ENCODE measurements at places on chromosomes 1 and 21. TPM values are rescaled to one million over a fixed set of nuclear protein-coding genes. Genes with fewer than 3 reads are reported as not detected.
A peak's percentile ranks its signal among the peaks of the same experiment; 100 is the strongest.

Gene DNALI1
- 1.6 TPM for total RNA-seq

Gene FCER1G
- total RNA-seq, result 4.4 TPM

Gene TIMM17A
- 33.1 TPM for total RNA-seq

Gene PAQR6
- total RNA-seq, result 1.0 TPM

Gene CRYAA
- not detected for total RNA-seq

Gene MCOLN2
- total RNA-seq, result not detected

Gene CYP4A11
- not detected for total RNA-seq

Gene GFI1
- total RNA-seq, result 2.6 TPM

Gene BCAN
- 1.5 TPM for total RNA-seq

DNA sequence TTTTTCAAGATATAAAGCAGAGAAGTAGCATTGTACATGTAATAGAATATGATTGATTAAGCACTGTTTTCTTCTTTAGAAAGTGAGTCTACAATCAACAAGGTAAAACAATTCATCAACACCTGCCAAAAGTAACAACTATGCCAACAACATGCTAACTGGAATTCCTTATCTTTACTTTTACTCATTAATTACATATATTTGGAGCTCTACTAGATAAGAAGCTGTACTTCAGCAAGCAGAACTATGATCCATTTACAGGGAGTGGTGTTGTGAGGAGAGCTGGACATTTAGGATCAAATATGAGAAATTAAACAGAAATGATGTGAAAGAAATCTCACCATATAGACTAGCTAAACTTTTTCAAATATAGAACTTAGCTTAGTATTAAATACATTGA is 51.0 kb downstream of the RGS2 start:
- no peak for DNase-seq

GRCh38 chr1:231194476-231194842 is 32.6 kb downstream of the TRIM67 start:
- DNase-seq, result no peak

- DNase-seq, result peak; percentile 90
Measured at GRCh38 chr1:200075938-200076546, 48.5 kb downstream of the NR5A2 start.

GRCh38 chr21:36542312-36543101 is 62.6 kb upstream of the CLDN14 start:
- DNase-seq, result peak; percentile 51

GRCh38 chr21:28132713-28133112 is 860.0 kb downstream of the LTN1 start:
- no peak for DNase-seq

- DNase-seq, result peak; percentile 65
Measured at GRCh38 chr1:110390096-110390495, 730 bp downstream of the SLC16A4 start.

- DNase-seq, result peak; percentile 59
Measured at GRCh38 chr1:209652121-209652735, at the start of gene LAMB3. LAMB3 (minus strand) TSS chr1:209652425; CDS start chr1:209650944, 1,481 bp downstream.

DNA sequence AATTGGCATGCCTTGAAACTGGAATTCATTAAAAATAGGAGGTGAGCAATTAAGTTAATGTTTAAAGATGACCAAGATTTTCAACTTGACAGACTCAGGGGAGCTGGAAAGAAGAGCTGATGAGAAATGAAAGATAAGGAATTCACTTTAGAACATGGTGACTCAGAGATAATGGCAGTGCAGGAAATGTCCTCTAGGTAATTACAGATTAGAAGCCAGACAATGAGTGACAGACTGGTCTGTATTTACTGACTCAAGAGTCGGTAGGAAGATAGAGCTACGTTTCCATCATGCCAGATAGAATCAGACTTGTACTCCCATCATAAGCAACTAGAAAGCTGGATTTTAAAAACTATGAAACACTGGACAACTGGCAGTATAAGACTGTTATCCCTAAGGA is 151.6 kb downstream of the AJAP1 start:
- DNase-seq, result no peak

DNA sequence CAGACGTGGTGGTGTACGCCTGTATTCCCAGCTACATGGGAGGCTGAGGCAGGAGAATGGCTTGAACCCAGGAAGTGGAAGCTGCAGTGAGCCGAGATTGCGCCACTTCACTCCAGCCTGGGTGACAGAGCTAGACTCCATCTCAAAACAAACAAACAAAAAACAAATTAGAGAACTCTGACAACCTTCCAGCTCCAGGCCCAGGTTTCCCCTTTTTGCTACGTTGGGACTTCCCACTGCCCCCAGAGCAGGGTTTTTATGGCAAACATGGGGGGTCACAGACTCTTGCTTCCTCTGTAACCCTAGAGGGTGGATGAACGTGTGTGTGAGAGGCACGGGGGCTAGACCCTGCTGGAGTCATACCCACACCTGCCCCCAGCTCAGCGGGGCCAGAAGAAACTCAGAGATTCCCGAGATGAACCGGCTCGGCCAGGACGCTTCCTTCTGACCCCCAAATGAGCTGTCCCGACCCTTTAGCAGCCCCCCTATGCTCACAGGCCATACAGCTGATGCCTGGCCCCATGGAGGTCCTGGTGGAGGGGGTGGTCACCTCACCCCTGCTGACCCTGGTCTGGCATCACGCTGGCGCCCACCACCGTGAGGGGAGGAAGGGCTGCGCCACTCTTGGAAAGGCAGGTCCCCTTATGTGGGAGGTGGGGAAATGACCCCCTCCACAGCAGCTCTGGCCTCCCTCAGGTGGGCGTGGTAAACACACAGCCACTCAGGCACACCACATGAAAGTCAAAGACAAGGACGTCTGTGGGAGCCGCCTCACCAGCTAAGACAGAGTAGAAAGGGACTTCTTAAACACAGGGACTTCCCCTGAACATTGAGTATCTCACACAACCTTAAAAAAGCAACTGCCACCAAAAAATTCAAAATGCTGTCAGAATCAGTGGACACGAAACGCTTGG is 7.1 kb downstream of the GPR157 start:
- no peak for DNase-seq

- no peak for DNase-seq
Measured at GRCh38 chr1:34213956-34214355, 37.2 kb downstream of the C1orf94 start.

DNA sequence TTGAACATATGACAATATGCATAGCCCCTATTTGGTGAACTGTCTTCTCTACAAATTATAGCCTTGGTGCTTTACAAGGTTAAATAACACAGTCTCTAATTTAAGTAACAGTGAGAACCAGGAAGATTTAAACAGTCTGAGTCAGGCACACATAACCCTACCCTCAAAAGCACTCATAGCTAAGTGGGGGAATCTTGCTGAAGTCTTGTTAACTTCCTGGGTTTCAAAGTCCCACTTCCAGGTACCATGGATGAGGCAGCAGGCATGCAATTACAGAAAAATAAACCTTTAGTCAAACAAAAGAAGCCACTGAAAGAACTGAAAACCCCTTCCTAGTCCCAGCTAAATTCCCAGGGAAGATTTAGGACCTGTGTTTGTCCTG is 147.6 kb downstream of the PBX1 start:
- no peak for DNase-seq

DNA sequence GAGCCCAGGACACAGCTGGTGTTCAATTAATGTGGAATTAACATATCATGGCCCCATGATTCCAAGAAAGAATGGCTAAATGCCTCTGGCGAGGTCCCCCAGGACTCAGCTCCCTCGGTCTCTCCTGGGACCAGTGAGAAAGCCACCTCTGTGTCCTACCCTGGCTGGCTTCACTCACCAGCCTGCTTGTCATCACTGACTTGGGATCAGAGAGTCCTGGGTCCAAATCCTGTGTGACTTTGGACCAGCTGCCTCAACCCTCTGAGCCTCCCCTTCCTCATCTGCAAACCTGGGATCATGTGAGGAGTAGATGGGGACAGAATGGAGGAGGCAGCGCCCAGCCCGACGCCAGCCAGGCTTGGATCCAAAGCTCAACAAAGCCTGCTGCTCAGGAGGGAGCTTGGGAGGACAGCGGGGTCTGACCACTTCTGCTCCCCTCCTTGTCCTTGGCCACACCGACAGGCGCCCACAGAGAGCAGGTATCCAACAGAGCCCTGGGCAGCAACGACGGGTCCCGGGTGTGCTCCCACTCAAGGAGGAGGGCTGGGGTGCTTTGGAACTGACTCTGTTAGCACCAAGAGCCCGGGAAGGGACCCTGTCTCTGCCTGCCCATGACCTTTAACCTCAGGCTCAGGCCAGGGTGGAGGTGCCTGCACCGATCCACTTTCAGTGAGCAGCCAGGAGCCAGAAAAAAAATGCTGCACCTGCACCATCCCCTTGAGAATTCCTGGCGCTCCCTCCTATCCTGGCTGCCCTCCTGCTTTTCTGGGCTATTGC is 3.2 kb downstream of the SH2D5 start:
- DNase-seq, result no peak

DNA sequence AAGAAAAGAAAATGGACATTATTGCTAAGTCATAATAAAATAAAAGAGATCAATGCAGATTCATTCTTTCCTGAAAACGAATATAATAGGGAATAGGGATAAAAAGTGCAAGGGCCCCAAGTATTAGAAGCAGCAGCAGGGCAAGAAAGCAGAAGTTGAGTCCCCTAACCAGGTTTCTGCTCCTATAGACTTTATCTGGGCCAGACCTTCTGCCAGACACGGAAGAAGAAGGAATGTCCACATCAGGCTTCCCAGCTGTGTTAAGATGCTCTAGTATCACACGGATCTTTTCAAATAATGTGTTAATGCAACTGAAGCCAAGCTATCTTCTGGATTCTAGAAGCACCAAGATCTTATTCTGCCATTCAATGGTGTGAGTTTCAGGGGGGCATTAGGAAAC is 26.9 kb downstream of the CD244 start:
- no peak for DNase-seq

GRCh38 chr1:173733912-173734311 is 19.1 kb downstream of the KLHL20 start:
- no peak for DNase-seq

DNA sequence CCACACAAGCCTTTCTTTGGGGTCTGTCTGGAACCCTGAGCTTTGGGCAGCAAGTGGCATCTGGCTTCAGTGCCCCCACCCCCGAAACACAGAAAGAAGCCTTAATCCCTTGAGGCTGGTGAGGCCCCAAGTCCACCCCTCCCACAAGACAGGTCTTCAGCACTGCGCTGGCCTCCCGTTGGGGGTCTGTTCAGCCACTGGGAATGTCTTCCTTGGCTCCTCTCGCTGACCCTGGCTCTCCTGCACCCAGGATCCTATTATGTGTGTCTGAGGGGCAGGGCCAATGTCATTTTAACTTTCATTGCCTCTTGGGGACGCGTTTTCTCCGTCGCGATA is 26.9 kb downstream of the ATP8B2 start:
- no peak for DNase-seq

DNA sequence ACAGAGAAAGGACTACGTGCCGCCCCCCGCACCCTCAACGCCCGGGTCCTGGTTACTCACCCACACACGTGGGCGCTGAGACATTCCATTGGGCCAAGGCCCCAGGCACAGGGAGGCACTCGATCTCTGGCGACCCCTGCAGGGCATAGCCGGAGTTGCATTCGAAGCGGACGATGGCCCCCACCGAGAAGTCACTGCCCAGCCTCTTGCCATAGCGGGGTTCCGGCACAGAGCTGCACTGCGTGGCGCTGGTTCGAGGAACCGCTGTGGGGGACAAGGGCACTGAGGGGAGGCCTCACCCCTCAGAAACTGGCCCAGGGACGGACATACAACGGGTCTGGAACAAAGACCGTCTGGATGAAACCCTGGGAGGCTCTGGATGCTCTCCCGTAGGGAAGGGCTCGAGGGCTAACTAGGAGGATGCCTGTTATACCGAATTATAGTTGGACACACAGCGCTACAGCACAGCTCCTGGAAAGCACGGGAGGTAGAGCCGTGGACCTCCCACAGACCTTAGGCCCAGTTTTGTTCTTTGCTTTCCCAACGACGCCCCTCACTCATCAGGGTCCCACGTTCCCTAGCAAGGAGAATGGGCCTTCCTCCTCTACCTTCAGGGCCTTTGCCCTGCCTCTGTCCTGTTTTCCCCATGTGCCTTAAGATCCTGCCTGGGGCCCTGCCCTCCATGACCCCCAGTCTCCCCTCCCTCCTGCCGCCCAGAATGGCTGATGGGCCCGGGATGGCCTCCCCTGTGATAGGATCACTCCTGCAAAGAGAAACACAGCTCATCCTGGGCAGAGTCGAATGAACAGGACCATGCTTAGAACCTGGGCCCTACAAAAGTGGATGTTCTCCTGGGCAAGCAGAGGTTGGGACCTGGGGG is 152.8 kb downstream of the ZSCAN20 start:
- DNase-seq, result no peak

DNA sequence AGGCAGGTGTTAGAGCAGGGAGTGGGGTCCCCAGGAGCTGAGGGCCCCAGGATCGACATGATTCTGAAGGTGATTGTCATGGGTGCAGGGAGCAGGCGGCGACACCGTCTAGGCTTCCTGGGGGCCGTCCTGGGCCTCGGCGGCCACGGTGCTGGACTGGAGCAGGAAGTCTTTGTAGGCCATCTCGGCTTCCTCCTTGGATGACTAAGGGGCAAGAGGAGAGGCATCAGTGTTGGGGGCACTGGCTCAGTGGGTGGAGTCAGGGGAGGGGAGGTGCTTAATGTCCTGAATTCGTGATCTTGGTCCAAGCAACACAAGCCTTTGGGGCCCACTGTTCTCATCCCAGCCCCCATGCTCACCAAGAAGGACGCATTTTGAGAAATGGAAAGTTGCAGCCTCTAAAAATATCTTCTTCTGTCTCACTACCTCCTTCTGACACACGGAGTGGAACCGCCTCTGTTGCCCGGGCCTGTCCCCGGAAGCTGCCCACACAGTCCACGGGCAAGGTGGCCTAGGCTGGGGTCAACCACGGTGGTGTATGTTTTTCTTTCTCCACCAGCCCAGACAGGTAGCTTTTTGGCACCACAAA is 8.6 kb upstream of the FCMR start:
- DNase-seq, result no peak

- no peak for DNase-seq
Measured at GRCh38 chr1:211538287-211538686, 40.7 kb downstream of the SLC30A1 start.

All from tongue (tissue), 3 donors.